ENCODE measurements at places on chromosomes 11 and 22.
A peak's percentile ranks its signal among the peaks of the same experiment; 100 is the strongest.

GRCh38 chr11:30546334-30546733 lies 39.8 kb downstream of the MPPED2 start:
- DNase-seq, result no peak

GRCh38 chr11:131137046-131137445 lies 220.8 kb upstream of the SNX19 start:
- no peak for DNase-seq

DNA sequence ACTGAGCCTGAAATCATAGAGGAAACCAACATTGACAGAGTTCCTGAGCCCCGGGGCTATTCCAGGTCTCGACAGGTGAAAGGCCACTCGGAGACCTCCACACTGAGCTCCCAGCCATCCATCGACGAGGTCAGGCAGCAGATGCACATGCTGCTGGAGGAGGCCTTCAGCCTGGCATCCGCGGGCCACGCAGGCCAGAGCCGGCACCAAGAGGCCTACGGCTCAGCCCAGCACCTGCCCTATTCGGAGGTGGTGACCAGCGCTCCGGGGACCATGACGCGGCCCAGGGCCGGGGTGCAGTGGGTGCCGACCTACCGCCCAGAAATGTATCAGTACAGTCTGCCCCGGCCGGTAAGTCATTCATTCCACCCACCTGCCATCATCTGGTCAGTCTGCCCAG lies 54.9 kb downstream of the C11orf91 start:
- DNase-seq, result no peak

- no peak for DNase-seq
These were observed 38.1 kb upstream of the LDLRAD3 start for GRCh38 chr11:35905646-35906276.

DNA sequence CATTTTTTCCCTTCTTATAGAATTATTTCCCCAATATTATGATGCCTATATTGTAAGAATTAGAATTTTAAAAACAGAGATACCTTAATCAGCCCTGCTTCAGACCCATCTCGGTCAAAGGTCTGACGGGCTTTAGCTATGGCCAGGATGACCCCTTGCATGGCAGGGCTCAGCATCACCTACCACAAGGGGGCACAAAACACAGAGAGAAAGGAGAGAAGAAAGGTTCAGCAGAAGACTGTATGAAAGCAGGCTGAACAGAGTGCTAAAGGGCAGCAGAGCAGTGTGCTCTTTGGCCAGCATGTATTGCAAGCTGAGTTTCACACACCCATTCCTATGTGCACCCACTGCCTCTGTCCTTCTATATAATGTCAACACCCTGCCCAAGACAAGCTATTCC lies 26.8 kb downstream of the CLDN25 start:
- DNase-seq, result no peak

DNA sequence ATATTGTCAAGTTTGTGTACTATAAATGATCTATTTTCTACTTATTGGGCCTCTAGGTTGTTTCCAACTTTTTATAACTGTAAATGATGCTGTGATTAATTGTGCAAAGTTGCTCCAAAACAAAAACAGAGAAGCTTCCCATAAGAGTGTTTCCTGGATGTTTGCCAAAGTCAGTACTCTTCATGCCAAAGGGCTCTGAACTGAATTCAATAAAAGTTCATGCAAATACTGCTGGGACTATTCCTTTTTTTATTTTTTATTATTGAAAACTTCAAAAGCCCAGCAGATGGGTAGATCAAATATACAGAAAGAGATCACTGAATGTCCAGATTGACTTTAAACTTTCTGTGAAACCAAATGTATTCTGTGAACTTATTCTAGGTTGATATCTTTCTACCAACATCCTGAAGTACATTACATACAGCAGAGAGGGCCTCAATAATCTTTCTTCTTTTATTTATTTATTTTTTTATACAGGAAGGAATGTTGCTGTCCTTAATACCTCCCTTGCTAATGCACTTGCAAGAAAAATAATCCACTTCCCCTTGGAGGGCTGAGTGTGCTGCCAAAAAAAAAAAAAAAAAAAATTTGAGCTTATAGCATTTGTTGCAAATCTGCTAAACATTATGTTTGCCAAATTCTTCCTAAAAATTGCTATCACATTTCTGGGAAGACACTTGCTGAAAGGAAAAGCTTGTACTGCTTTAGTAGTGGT lies 53.0 kb downstream of the CTSC start:
- no peak for DNase-seq

GRCh38 chr11:81674211-81674610 lies 1059.5 kb downstream of the FAM181B start:
- no peak for DNase-seq

DNA sequence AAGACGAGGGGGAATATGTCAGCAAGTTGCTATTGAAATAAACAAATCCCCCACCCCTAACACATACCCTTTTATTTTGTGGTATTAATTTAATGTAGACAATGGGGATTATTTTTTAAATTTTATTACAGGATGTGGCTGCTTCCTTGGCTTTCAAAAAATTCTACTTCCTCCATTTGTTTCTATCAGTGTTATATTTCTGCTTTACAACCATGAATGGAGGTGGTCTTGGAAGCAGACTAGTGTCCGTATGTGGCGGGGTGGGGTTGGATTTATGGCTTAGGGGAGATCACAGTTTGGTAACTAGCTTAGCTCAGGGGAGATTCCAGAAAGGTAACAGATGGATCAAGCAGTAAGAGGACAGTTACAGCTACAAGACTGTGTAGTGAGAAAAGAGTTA lies 39.3 kb upstream of the PICALM start:
- DNase-seq, result no peak

DNA sequence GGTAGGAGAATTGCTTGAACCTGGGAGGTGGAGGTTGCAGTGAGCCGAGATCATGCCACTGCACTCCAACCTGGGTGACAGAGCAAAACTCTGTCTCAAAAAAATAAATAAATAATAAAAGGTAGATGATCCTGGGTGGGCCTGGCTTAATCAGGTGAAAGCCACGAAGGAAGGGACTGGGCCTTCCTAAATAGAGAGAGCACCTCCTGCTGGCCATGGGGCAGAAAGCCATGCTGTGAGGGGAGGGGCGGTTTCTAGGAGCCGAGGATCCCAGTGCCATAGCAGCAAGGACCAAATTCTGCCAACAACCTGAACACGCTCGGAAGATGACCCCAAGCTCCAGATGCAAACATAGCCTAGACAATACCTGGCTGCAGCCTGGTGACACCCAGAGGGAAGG lies 24.5 kb upstream of the DGKZ start:
- no peak for DNase-seq

GRCh38 chr22:29106839-29107238 lies 34.0 kb downstream of the KREMEN1 start:
- no peak for DNase-seq

DNA sequence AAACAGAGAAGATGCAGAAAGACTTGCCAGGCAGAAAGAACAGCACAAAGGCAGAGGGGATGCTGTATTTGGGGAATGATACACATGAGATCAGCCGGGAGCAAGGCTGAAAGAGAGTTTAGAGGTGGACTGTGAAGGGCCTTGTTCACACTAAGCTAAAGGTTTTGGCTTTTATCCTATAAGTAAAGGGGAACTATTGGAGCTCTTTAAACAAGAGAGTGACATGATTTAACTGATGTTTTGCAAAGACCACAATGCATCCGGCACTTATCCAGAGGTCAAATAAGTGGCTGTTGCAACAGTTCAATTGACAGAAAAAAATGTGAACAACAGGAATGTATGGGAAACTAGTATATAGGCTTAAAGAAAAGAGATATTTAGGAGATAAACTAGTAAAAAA lies 64.7 kb upstream of the RRAS2 start:
- no peak for DNase-seq

DNA sequence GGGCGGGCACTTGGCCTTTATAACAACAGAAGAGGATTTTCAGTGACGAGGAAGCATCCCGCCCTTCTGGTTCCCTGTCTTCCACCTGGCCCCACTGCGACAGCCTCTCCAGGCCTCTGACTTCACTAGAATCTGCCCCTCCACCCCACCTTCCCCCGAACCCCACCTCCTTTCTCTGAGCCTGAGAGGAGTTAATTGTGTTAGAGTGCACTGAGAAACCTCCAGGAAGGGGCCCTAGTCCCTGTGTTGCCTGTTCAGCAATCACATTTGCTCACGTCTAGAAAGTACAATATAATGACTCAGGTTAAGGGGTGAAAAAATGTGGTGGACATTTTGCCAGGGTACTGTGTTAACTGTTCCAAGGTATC lies 38.8 kb downstream of the PTPRJ start:
- no peak for DNase-seq

- no peak for DNase-seq
These were observed 8.1 kb upstream of the ANO3 start for GRCh38 chr11:26323837-26324236.

DNA sequence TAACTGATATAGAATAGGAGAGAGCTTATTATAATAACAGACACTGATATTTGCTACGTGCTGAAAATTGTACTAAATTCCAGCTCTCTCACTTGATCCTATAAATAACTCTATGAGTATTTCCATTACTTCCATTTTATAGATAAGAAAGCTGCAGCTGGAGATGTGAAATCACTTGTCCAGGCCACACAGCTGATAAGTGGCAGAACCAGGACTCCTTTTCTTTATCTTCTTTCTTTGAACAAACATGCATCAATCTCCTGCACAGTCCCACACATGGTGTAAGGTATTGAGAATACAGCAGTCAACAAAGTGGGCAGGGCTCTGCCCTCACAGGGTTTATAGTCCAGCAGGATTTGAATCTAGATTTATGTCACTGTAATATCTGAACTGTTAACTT lies 652.1 kb downstream of the NELL1 start:
- no peak for DNase-seq

GRCh38 chr11:89612096-89612495 lies 98.0 kb upstream of the TRIM77 start:
- no peak for DNase-seq

DNA sequence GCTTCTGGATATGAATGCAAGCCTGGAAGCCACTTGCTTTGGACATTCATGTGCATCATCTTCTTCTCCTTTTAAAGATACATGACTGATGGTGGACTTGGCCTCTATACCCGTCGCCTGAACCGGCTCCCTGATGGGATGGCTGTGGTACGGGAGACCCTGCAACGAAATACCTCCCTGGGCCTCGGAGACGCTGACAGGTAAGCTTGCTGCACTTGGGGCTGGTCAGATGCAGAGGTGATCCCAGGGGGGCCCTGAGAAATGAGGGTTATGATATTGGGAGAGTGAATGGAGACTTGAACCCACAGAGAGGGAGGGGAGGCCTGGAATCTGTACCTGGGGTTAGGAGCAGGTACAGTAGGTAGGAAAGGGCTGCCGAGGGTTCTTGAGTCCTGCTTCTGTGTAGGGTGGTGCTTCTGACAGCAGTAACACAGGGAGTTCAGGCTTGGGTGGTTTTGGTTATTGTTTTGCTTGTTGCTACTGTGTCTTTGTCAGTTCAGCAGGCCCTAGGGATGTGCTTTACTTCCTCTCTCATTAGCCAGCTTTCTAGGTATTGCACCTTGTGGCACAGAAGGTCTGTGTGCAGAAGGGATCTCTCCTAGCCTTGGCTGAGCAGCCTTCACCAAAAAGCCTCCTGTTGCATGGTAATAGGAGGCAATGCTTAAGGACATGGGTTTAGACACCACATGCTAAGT lies 176.1 kb downstream of the DBX1 start:
- DNase-seq, result no peak

DNA sequence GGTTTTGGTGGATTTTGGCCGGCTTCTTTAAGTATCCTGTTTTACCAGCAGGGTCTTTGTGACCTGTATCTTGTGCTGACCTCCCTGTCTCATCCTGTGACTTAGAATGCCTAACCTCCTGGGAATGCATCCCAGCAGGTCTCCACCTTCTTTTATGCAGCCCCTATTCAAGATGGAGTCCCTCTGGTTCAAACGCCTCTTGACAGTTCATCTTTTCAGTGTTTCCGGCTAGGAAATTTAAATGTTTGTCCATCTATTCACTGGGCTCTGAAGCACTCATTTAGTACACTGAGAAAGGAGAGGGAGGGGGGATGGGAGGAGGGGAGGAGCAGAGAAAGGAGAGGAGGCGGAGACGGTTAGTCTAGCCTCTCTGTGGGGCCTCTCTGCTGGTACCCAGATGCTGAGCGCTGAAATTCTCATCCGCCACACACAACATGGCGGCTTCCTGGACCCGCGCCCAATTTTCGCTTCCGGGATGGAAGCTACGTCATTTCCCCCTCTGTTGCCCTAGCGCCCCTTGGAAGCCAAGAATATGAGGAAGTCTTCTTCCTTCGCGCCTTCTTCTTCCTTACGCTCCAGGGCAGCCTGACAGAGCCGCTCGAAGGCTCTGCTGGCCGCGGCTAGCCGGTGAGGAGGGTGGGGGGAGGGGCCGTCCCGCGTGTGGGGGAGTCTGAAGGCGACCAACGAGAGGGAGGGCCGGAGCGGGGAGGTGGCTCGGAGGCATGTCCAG lies 69.0 kb upstream of the SYT13 start:
- DNase-seq, result peak; percentile 85

GRCh38 chr11:110077831-110078325 lies 15.3 kb upstream of the ZC3H12C start:
- DNase-seq, result no peak

DNA sequence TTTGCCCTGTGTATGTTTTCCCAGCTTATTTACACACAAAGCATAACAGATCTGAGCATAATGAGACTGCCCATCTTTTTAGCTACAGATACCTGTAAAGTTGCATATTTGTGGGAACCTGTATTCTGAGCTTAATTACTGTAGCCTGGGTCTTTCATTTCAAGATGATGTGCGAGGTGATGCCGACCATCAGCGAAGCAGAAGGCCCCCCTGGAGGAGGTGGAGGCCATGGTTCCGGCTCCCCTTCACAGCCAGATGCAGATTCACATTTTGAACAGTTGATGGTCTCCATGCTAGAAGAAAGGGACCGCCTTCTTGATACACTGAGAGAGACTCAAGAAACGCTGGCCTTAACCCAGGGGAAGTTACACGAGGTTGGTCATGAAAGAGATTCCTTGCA lies 1.5 kb downstream of the PPFIA1 start:
- DNase-seq, result no peak

- DNase-seq, result no peak
These were observed 716.3 kb upstream of the ANO5 start for GRCh38 chr11:21476588-21476987.

- no peak for DNase-seq
These were observed 19.1 kb downstream of the CCDC83 start for GRCh38 chr11:85874265-85874664.

GRCh38 chr11:69637941-69638871 lies 2.8 kb upstream of the CCND1 start:
- no peak for DNase-seq

DNA sequence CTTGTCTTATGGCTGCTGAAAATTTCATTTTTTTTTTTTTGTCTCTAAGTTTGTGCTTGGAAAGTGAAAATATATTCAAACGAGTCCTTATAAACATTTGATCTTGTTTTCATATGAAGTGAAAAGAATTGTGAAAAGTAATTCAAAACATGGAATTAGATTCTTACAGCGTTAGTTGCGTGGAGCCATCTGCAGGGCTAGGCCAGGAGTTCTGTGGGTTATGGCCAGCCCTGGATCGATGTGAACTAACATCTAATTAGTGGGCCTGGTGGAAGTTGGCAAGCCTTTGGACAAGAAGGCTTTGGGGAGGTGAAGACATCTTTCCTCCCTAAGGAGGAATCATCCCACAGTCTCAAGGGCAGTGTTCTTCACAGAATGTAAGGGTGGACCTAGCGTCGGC lies 37.2 kb downstream of the PARVA start:
- DNase-seq, result no peak

GRCh38 chr11:548700-549603 lies 11.6 kb downstream of the LMNTD2 start:
- no peak for DNase-seq

GRCh38 chr22:38716271-38716670 lies 10.5 kb downstream of the GTPBP1 start:
- no peak for DNase-seq

- no peak for DNase-seq
These were observed 1.9 kb downstream of the REXO2 start for GRCh38 chr11:114440971-114441763.

- DNase-seq, result no peak
These were observed 213.6 kb downstream of the DYNC2H1 start for GRCh38 chr11:103322821-103323220.

Measured in nucleus accumbens (tissue), 56 donors.